ENCODE measurements at places on chromosomes 12 and 14.

GRCh38 chr14:101838476-101838875 is 77.0 kb downstream of the PPP2R5C start:
- peak; percentile 63 for DNase-seq

GRCh38 chr14:88793259-88793625 is 489 bp upstream of the EML5 start:
- no peak for DNase-seq

DNA sequence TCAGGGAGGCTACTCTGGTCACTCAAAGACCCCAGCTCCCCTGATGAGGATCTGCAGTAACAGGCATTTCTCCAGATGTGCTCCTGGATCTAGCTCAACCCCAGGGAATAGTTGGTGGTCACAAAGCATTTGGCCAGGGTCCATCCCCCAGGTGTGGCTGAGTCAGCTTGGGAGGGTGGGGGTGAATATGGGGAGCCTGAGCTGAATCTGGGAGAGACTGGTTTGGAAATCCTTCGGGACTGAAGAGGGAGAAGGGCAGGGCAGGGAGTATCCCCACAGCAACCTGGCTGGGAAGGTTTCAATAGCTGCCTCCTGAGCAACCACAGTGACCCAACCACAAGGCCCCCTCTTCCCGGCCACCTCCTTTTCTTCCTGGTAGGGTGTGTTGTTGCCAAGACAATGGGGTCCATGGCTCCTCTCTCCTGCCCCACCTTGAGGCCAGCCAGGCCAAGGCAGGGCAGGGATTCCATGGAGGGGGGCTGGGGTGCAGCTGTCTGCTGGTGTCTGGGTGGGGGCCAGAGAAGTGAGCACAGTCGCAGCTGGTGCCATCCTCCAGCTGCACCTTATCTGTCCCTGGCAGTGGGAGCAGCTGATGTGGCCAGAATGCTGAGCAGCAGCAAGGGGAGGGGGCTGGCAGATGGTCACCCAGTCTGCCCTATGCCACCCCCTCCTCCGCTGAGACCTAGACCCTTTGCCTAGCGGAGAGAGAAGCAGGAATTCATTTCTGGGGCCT is 5.5 kb downstream of the ASIC1 start:
- peak; percentile 36 for DNase-seq

DNA sequence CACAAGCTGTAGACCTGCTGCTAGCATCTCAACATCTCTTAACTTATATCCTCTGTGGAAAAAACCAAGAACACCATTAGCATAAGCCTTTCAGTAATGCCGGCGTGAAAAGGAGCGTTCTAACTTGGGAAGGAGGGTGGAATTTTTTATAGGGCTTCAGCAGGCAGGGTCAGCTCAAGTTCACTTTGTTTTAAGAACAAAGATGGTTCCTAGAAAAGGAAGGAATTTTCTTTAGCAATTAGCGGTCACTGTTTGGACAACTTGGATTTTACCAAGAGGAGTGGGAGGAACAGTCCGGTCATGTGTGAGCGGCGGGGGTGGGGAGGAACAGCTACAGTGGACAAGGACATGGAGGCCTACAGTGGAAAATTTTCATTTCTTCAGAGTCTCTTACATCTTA is 35.9 kb downstream of the BBS10 start:
- DNase-seq = no peak

GRCh38 chr14:49607583-49607982 is 8.8 kb downstream of the LRR1 start:
- DNase-seq = no peak

- DNase-seq = peak; percentile 77
Measured at GRCh38 chr12:11650286-11651281, 1.1 kb downstream of the ETV6 start.

GRCh38 chr14:93536945-93537344 is 106.2 kb downstream of the UNC79 start:
- peak; percentile 59 for DNase-seq

- DNase-seq = no peak
Measured at GRCh38 chr14:26925876-26926584, 328.2 kb upstream of the NOVA1 start.

GRCh38 chr12:74656251-74656650 is 118.6 kb downstream of the ATXN7L3B start:
- DNase-seq = no peak

- DNase-seq = no peak
Measured at GRCh38 chr12:75101781-75102180, 107.9 kb downstream of the KCNC2 start.

GRCh38 chr14:103840014-103840413 is 7.4 kb downstream of the PPP1R13B start:
- no peak for DNase-seq

GRCh38 chr12:26192142-26192541 is 3.2 kb upstream of the SSPN start:
- DNase-seq = no peak

DNA sequence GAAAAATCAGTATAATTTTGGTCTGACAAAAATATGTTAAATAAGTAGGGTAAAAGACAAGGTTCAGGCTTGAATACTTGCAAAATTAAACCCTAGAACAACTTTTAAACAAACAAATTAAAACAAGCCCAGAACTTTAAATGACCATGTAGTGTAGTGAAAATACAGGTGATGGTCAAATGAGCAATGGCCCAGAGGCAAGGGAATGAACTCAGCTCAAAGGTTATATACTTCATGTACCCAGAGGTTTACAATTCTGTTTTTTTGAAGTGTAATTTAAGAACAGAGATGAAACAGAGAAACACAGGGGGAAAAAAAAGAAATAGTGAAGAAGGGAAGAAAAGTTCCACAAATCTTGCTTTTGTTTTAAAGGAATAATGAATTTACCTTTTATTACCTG is 949.2 kb downstream of the TRHDE start:
- no peak for DNase-seq

DNA sequence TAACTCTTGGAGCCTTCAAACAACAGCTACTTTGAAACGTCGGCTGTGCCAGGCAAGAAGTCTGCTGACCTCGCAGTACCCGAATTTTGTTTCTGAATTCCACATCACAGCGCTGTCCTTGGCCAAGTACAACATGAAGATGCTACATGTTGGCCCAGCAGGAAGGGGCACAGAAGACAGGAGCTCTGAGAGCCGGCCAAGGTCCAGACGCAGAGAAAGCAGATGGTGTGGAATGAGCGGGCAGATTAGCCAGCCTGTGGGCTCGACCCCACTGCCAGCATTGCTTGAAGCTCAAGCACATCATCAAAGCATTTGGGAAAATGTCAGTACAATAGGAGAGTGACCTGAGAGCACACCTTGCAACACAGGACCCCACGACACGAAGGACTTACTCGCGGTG is 64.5 kb downstream of the FZD10 start:
- DNase-seq = no peak

DNA sequence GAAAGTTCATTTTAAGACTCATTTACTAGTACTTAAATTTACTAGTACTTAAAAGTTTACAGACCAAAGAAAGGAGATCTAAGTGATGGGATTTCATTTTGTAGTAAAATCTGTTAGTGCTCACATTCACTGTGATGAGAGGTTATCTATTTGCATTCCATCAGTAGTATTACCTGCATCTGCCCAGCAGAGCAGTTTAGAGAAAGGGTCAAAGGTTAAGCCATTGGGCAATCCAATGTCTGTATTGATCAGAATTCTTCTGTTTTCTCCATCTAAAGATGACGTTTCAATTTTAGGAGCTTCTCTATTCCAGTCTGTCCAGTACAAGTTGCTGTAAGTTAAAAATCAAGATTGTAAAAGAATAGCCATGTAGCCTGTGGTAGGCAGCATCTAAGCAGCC is 18.3 kb downstream of the RTRAF start:
- no peak for DNase-seq

DNA sequence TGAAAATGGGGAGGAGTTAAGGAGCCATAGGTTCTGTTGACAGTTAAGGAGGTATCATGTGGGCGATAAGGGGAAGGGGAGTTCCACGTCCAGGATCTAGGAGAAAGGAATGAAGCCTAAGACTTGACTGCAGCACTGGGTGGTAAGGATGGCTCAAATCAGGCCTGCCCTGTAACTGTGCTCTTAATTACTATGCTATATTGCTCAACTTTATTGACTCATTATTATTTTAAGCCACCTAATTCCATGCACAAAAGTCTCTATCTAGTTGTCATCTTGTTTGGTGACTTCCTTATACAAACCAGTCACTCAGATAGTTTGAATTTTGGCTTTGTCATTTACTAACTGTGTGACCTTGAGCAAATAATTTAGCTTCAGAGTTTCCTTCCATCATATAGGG is 242.1 kb upstream of the ARHGAP5 start:
- no peak for DNase-seq

Measured in hematopoietic multipotent progenitor cell treated with erythropoietin and hydrocortisone succinate and interleukin-3 and kit ligand, for 6 days (in vitro differentiated cells).